Activated naive CD4-positive, alpha-beta T cell (primary cell): ENCODE measurements at places on chromosomes 7 and 10.

- DNase-seq: no peak
Measured at GRCh38 chr10:54607983-54608382, 193.0 kb downstream of the PCDH15 start.

- no peak for DNase-seq
Measured at GRCh38 chr10:11689945-11690736, 52.0 kb upstream of the ECHDC3 start.

DNA sequence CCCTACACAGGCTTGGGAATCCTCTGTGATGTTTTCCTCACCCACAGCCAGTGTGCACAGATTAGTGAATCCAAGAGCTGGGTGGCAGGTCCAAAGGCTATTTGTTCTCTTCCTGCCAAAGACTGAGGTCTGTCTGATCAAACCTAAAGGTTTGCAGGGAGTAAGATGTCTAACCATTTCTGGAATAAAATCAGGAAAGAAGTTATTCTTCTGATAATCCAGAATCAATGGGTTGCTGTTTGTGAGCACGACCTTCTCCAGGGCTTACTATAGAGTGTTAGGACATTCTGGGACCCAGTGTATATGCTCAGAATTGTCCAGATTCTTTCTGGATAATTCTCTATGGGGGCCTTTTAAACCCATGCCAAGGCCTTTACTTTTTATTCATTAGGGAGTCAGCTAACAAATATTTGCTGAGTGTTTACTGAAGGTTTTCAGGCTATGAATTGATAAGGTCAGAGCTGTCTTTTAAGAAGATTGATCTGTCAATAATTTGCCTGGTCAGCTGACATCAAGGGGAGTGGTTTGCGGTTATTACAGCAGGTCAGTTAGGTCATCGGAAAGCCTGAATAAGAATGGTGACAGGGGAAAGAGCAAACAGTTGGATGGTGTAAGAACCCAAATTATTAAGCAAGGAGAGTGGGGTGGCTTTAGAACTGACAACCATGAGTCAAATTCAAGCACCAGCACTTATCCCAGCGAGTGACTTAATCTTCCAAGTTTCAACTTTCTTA lies 7.5 kb upstream of the TECTB start:
- DNase-seq: no peak

GRCh38 chr7:132118641-132119040 lies 457.6 kb downstream of the PLXNA4 start:
- DNase-seq: no peak

DNA sequence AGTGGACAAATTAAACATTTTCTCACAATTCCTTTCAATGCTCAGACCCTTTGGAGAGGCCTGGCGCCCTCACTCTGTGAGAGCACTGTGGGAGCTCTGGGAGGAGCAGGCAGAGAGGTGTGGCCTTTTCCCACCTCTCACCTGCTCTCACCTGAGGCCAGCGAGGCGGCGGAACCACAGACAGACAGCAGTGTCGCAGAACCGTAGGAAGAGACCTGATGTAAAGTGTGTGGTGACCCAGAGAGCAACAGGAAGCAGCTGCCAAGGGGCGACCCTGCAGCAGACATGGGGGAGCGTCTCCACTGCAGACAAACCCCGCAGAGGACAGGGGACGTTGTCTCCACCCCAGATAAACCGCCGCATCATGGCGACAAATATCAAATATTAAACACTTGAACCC lies 15.6 kb upstream of the PARP12 start:
- no peak for DNase-seq

DNA sequence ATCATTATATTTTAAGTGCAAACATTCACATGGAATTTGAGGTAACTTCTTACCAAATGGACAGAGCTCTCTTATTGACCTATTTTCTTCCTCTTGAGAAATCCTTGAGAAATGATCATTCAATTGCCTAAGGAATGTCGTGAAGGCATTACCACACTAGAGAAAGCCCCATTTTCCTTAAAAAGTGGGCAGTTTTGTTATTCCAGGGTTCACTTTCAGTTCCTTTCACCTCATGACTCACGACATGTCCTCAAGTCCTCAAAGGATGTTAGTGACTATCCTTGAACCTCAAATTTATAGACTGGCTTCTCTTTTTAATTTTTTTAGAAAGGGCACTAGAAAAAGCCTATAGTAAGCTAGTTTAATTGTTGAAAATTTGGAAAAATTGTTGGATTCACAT lies 40.4 kb upstream of the SMIM30 start:
- DNase-seq: no peak

DNA sequence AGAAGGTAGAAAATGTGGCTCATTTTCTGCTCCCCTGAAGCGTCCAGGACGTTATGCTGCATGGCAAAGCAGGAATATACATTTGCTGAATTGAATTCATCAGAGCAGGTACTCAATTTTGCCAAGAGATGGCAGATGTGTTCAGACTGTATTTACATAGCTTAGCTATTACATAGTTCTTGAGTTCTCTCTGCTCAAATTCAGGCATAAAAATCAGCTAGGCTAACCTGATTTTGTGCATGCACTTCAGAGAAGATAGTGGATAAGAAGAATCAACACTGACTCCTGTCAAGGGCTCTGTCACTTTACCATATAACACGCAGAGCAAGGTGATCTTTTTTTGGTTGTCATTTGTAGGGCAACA lies 209.2 kb upstream of the FAM3C start:
- DNase-seq: no peak

GRCh38 chr7:129801882-129802281 lies 150.9 kb downstream of the UBE2H start:
- no peak for DNase-seq

DNA sequence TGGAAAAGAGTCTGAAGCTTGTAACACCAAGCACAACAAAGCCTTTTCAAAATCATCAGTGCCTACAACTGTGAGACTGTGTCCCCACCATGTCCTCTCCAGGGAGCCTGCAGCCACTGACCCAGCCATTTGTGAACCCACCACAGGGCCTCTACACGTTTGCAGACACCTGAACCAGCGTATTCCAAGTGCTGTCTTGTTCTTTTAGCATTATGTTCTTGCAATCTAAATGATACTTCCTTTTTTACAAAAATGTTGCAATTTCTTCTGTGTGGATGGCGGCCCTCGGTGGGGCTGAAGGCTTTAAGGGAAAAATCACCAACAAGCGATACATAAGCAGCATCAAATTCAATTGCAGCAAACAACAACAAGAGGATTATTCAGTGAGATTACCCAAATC lies 403.2 kb upstream of the MGMT start:
- no peak for DNase-seq

- no peak for DNase-seq
Measured at GRCh38 chr7:36895192-36895591, 170.9 kb upstream of the AOAH start.

DNA sequence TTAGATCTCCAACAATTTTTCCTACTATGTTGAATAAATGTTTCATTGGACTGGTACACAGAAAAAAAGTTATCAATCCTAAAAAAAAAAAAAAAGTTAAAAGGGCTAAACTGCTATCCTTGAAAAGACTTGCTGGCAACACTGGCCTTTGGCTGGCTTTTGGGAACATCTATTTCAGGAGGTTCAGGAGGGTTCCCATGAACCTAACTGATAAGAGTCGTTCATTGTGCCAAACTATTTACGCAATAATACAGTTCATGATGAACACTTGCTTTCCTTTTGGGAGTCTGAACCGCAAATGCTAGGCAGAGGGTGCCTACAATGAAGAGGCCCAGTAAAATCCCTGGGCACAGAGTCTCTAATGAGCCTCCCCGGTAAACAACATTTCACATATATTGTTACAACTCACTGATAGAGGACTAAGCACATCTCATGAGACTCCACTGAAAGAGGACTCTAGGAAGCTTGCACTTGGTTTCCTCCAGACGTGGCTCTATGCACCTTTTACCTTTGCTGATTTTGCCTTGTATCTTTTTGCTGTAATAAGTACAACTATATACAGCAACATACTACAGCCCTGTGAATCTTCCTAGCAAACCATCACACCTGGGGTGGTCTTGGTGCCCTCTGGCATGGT lies 45.0 kb downstream of the ZFAND4 start:
- DNase-seq: no peak

- DNase-seq: no peak
Measured at GRCh38 chr10:116331815-116332214, 7.6 kb downstream of the CCDC172 start.

DNA sequence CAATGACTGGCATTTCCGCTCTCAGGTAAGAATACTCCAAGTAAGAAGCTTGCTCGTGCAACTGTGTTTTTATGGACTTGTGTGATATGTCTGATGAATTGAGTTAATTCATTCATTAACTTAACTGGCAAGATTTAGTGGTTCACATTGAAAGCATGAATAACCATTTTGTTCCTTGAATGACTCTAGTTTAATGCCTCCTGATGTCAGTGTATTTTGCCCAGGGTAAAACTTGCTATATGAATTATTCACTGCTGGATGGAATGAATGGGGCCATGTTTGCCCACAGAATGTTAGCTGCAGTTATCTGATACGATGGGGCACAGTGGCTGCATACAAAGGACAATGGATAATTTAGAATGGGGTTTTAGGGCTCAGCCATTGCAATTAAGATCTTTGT lies 124.1 kb downstream of the ZNF365 start:
- DNase-seq: no peak

DNA sequence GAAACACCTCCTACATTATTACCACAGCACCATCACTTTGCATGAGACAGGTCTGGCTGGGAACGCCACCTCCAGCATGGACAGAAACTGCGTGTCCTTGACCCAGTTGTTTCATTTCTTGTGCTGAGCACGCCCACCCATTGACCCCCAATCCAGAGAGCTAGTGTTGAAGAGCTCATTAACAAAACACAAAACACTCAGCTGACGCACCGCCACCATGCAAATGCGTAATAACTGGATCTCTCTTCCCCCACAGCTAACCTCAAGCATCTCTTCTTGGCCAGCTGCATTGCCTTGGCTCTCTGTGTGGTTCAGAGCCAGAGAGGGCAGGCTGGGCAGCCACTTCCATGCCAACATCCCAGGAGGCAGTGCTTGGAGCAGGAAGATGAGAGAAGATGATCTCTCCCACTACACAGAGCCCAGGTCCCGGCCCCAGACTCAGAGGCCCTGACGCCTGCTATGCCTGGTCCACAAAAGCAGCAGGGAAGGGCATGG lies 173.5 kb downstream of the PLXNA4 start:
- no peak for DNase-seq

DNA sequence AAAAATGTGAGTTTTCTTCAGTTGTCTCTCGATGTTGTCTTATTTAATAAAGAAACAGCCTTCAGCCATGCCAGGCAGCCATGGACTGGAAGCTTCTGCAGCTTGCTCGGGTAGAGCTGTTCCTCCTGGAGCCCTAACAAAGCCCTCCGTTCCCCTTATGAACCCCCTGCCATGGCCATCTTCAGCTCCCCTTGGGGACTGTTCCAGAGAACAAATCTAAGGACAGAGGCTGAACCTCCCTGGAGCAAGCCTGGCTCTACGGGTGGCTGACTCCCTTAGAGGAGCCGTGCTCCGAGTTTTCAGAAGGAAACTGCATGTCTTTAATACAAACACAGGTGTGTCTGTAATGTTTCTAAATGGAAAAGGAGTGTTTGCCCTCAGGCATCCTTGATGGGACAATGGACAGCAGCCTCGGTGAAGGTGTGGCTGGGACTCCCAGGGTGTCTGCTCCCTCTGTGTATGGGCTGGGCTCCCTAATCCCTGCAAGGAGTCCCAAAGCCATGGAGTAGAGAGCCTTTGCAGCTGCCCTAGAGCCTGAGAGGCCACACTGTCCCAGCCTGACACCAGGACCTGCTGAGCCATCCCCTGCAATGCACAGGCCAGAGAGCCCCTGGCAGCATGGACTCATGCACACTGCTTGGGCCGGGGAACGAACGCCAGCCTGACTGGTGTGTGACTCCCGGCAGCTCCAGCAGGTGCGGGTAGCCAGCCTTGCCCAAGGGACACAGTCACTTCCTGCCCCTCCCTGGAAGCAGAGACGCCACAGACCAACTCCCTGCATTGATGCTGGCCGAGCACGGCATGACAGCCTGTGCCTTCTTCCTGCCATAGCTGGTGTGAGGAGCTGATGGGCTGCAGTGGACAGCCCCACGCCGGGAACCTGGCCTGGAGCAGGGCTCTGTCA lies 381.8 kb downstream of the TCERG1L start:
- no peak for DNase-seq

DNA sequence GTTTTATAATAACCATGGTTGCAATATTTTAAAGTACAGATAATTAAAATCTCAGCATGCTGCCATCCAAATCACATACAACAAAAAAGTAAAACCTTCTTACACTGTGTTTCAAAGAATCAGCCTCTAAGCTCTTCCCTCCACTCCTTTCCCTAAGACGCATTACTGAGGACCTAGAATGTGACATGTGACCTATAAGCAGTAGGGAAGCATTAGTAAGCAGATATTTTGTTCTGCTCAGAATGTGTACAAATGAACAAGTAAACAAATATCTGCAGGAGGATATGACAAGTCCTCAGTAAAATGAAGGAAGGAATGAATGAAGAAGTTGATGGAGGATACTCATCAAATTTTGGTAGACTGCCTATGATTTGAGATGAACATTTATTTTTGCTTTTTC lies 49.1 kb downstream of the RAB11FIP2 start:
- no peak for DNase-seq

DNA sequence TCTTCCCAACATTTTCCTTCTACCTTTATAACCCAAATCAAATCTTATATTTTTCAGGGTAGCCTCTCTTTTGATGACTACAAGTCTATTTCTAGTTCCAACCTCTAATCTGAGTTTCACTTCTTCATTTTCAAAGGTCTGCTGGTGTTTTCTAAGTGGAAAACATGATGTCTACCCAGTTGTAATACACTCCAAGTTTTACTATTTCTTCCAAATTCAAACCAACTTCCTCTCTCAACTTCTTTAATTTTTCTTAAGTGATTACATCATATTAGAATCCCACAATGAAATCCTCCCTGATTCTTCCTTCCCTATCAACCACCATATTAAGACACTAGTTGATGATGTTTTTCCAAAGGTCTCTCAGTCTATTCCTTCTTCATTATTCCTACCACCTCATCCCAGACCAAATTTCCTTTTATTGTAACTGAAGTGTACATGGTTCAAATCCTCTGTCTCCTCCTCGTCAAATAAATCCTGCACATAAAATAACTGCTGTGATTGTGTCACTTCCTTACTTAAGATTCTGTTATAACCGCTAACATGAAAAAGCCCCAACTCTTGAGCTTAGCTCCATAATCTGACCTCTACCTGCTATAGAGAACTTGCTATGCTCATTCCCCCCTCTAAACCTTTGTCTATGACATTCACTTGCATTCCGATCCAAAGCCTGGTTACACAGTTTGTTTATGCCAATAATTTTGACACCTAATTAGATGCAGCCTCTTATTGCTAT lies 12.7 kb downstream of the TAS2R38 start:
- DNase-seq: no peak

- DNase-seq: no peak
Measured at GRCh38 chr7:98283127-98283886, 1.8 kb downstream of the BRI3 start.
